Stimulated activated CD8-positive, alpha-beta memory T cell treated with anti-CD3 and anti-CD28 coated beads, Interleukin-15, amount 100 ng/mL, for 1 hour (primary cell): ENCODE measurements at places on chromosomes 13 and 19.

- no peak for DNase-seq
Observed at GRCh38 chr19:40155749-40156265, 35.4 kb upstream of the MAP3K10 start.

GRCh38 chr19:49809160-49809940 lies 3.7 kb downstream of the FUZ start:
- peak; percentile 18 for DNase-seq

DNA sequence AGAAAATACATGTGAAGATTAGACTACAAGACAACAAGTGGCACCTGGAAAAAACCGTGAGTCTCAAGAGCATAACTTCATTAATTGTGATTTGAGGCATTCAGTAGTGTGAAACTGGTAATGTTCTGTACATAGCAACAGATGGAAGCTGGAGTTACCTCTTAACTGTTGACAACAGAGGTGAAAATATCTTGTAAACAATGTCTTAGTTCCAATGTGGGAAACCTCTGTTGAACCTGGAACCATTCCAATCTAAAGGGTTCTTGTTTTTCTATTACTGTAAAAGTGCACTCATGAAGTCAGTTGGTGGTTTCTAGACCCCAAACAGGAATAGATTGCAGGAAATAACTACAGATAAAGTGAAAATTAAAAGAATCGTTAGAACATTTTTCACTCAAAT lies 728.4 kb downstream of the SLITRK1 start:
- no peak for DNase-seq

GRCh38 chr19:42225718-42226292 lies 5.7 kb downstream of the ZNF526 start:
- no peak for DNase-seq

GRCh38 chr13:36453516-36453915 lies 21.2 kb downstream of the CCNA1 start:
- no peak for DNase-seq

GRCh38 chr13:72849571-72849970 lies 67.6 kb downstream of the PIBF1 start:
- DNase-seq = no peak

- no peak for DNase-seq
Observed at GRCh38 chr19:3765121-3765520, 2.6 kb downstream of the MRPL54 start.

DNA sequence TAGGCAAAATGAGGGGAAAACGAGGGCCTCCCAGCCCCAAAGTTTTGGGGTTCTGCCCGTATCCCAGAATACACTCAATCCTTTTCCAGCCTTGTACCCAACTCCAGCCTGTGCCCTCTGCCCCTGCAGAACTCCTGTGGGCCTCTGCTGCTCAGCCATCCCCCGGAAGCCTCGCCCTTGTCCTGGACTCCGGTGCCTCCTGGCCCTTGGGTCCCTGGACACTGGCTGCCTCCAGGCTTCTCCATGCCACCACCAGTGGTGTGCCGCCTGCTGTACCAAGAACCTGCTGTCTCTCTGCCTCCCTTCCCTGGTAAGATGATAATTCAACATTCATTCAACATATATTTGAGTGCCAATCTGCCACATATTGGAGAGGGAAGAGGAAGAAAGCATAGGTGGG lies 3.8 kb downstream of the DMRTC2 start:
- DNase-seq = no peak

DNA sequence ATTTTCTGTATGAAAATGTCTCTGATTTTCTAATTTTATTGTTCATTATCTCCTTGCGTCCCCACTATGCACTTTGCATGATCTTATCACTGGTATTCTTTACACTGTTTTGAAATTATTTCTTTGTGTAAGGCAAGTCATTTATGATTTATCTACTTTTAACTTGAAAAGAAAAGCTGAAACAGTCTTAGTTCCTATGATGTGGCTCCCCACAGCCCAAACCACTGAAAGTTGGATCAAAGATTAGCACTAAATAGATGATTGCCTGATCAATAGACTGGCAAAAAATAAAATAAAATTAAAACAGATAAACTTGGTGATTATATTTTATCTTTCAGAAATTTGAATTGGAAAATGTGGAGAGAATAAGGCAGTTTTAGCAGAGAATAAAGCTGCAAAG lies 1101.9 kb downstream of the PCDH9 start:
- DNase-seq = no peak

- no peak for DNase-seq
Observed at GRCh38 chr13:108315273-108315672, 45.8 kb downstream of the TNFSF13B start.

DNA sequence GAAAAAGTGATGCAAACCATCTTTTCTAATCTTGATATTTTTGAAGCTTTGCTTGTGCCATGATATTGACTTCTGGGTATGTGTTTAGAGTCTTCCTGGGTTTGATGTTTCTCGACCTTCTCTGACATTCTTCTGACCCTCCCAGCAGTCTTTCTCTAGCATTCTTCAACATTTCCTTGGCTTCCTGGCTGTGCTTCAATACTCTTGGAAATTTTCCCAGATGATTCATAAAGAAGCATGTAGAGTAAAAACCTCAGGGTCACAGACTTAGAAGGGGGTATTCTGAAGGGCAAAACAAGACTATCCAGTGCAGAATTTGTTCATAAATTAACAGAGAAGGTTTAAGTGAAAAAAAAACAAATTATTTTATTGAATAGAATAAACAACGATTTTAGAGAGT lies 946.3 kb upstream of the PCDH9 start:
- DNase-seq = no peak

- DNase-seq = no peak
Observed at GRCh38 chr13:77397636-77398035, 70.7 kb upstream of the MYCBP2 start.

DNA sequence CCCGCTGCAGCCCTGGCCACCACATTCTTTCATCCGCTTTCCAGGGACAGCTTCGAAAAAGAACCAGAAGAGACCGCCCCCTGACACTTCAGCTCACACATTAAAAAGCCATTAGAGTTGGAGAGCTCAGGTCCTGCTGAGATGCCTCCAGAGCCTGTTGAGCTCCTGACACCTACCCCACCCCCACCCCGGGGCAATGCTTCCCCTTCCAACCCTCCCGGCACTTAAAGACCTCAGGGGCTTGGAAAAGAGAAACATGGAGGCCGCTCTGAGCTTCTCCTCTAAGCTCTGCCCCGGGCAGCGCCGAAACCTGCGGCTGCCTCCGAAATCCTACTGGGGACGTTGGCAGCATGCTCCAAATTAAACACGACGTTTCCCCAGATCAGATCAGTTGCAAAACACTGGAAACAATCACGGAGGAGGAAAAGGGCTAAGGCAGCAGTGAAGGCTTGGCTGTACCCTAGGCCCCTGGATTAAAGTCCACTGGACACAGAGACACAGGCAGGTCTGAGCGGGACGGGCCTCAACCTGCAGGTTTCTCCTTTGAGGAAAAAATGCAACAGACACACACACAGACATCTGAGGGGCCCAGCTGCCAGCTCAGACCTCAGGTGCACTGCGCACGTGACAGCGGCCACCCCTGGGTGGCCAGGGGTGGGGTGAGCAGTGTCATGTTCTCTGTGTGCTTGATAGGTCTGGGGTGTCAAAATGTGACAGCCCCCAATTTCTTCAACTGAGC lies 9.6 kb downstream of the SH3GL1 start:
- DNase-seq = no peak

- DNase-seq = no peak
Observed at GRCh38 chr19:19261350-19262189, 11.5 kb downstream of the TM6SF2 start.

GRCh38 chr13:109737606-109738005 lies 48.8 kb downstream of the IRS2 start:
- no peak for DNase-seq

- DNase-seq = no peak
Observed at GRCh38 chr13:108560093-108560492, 69.3 kb upstream of the MYO16 start.

- DNase-seq = no peak
Observed at GRCh38 chr13:91346850-91347201, 661 bp upstream of the MIR17HG start.

GRCh38 chr19:9937001-9937411 lies 691 bp upstream of the OLFM2 start:
- DNase-seq = no peak

- DNase-seq = no peak
Observed at GRCh38 chr19:49592486-49593232, 1.7 kb downstream of the PRR12 start.

DNA sequence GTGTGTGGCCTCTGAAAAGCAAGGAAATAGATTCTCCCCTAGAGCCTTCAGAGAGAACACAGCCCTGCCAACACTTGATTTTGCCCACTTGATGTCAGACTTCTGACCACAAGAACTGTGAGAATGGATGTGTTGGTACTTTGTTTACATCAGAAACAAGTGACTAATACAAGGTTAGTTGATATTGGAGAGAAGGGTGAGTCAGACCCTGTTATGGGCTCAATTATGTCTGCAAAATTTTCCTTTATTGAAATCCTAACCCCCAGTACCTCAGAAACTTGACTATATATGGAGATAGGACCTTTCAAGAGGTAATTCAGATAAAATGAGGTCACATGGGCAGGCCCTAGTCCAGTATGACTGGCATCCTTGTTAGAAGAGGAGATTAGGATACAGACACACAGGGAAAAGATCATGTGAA lies 226.7 kb downstream of the RFC3 start:
- DNase-seq = no peak

- peak; percentile 12 for DNase-seq
Observed at GRCh38 chr19:3849092-3849491, 19.7 kb downstream of the ZFR2 start.

GRCh38 chr19:38139122-38139521 lies 84.9 kb downstream of the DPF1 start:
- no peak for DNase-seq

- no peak for DNase-seq
Observed at GRCh38 chr13:36918246-36919131, 1.5 kb downstream of the SMAD9 start.

DNA sequence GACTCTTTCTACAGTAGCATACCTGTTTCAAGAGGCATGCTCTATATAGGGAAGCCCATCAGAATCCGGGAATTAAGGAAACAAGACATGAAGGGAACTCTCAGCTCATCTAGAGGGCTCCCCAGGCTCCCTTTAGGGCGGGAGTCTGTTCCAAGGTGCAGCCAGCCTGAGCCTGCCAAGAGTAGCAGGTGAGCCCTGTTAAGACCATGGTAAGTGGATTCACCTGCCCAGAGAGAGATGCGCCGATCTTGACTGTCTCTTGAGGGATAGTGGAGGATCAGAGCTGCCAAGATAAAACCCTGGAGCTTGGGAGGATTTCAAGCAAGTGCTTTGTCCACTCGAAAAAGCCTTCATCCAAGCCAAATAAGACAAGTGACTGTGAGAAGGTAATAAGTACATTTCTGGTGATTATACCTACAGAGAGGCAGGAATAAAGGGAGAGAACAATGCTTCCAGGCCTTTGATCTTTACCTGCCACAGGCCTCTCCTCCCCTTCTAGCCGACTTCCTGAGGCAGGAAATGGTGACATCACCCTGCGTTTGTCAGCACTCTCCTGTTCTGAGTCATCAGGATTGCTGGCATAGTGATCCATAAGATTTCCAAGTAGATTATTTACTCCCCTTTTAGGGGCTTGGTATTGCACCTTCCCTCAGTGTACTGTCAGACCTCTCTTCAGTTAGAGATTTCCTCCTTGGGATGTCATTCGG lies 31.5 kb downstream of the KLF5 start:
- DNase-seq = no peak

DNA sequence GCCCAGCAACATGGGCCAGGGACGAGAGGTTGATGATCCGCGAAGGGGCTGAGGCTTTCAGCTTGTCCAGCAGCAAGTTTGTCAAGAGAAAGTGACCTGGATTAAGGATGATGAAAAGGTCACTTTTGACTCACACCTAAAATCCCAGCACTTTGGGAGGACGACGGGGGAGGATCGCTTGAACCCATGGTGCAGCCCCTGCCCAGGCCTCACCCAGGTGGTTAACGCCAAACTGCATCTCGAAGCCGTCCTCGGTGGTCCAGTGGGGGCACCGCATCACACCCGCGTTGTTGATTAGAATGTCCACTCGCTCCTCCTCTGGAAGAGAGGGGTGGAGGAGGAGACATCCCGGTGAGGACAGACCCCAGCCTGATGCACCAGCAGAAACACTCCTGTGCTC lies 10.4 kb upstream of the GP6 start:
- DNase-seq = no peak

- no peak for DNase-seq
Observed at GRCh38 chr13:114131583-114132418, 622 bp downstream of the RASA3 start.

DNA sequence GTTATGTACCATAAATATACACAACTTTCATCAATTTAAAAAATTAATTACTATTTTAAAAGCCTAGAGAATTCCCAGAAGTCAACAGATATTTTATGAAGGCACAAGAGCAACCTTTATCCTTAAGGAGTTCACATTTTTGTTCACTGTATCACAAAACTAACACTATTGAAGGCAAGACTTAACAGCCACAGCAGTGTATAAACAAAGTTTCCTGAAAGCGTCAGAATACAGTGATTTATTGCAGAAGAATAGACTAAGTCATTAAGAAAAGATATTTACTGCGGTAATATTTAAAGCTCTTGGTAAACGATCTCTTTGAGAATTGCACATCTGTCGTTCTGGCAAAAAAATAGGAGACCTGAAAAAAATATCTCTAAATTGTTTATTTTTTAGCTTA lies 419.3 kb upstream of the NBEA start:
- DNase-seq = no peak

GRCh38 chr19:584240-585001 lies 5.3 kb upstream of the HCN2 start:
- DNase-seq = peak; percentile 46
